ENCODE measurements at places on chromosomes 7 and 10.

DNA sequence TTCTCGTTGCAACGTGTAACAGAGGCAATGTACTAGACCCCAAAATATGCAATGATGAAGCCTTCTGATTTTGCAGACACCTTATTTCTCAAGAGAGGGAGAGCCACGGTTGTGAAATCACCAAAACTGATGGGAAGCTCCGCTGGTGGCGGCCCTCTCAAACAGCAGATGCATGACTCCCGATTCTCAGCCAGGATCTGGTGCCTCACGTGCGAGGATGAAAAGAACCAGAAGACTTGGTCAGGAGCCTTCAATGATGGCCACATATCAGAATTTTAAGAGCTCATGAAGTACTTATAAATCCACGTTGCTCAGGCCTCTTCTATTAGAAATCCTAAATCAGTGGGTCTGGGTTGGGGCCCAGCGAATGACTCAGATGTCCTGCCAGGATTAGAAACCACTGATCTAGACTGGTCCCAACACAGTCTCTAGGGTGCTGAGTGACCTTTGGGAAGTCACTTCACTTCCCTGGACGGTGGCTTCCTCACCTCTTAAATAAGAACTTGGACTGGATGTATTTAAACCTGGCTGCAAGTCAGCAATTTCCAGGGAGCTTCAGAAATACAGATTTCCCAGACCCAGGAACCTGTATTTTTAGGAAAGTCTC is 41.9 kb upstream of the FAM180A start:
- no peak for DNase-seq

GRCh38 chr10:67630904-67631303 is 65.1 kb downstream of the CTNNA3 start:
- DNase-seq: no peak

- no peak for DNase-seq
These were observed 40.9 kb upstream of the MTPN start for GRCh38 chr7:136018104-136018503.

DNA sequence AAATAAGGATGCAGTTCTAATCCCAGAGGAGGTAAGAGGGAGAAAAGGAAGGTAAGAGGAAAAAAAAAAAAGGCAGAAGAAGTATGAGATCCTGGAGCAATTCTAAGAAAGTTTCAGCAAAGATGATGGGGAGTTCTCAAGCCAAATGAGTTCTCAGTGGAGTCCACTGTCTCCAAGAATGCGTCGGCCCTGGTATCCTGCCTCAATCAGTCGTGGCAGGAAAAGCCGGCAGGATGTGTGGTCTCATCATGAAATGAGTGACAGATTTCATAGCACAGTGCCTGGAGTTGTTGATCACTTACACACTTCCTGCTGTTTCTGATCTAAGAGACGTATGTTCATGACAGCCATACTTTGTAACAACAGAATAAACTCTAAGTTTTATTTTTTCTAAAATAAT is 554.9 kb downstream of the NXPH1 start:
- no peak for DNase-seq

- no peak for DNase-seq
These were observed 301.3 kb upstream of the BMPER start for GRCh38 chr7:33604056-33604455.

- DNase-seq: no peak
These were observed 109.8 kb downstream of the SH3PXD2A start for GRCh38 chr10:103745341-103746247.

DNA sequence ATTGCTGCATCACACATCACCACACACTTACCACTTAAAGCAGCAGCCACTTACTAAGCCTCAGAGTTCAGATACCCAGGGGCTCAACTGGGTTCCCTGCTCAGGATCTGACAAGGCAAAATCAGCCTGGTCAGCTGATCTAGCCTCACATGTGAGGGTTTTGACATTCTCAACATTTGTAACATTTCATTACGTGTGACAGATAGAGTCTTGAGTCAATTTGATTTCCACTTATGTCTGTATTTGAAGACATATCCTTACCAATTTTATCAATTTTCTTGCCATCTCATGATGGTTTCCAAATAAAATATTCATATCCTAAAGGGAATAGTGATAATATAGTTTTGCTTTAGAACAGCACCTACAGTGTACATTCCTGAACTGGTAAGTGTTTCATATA is 494.7 kb upstream of the PFKP start:
- no peak for DNase-seq

DNA sequence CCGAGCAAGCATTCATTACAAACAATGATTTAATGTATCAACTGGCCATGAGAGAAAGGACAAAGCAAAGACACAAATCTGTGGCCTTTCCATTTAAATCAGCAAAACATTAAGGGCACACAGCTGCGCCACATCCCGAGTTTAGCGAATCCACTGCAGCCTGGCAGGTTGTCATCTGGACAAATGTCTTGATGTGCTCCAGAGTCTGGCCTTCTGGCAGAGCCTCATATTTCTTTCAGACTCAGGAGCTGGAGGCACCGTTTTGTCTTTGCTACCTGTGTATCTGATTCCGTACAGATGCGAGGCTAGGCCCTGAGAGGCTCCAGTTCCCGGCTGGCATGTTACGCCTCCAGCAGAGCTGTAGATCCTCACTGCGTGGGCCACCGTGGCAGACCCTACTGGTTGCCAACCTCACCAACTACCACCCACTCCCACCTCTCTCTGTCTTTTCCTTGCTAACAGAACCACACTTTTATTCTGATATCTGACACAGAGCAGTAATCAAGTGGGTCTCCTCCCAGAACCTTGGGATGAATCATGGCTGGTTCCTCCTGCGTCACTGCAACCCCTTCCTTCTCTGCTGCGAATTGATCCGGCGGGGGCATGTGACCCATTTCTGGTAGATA is 40.9 kb upstream of the EFCAB10 start:
- no peak for DNase-seq

DNA sequence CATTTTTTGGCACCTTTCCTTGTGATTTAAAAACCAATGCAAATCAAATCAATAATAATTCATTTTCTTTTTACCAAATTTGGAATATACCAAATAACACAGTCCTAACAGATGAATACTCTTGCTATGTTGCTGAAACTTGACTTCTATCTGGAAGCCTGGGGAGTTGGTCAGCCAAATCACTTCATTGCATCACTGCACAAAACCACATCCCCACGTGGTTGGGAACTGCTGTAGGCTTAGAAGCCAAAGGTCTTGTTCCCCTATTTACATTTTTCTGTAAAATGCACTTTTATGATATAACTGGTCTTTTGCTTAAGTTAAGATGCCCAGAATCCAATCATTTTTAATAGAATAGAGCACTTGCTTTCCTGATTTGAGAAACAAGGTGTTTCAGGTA is 15.2 kb downstream of the GPR85 start:
- DNase-seq: peak; percentile 53

DNA sequence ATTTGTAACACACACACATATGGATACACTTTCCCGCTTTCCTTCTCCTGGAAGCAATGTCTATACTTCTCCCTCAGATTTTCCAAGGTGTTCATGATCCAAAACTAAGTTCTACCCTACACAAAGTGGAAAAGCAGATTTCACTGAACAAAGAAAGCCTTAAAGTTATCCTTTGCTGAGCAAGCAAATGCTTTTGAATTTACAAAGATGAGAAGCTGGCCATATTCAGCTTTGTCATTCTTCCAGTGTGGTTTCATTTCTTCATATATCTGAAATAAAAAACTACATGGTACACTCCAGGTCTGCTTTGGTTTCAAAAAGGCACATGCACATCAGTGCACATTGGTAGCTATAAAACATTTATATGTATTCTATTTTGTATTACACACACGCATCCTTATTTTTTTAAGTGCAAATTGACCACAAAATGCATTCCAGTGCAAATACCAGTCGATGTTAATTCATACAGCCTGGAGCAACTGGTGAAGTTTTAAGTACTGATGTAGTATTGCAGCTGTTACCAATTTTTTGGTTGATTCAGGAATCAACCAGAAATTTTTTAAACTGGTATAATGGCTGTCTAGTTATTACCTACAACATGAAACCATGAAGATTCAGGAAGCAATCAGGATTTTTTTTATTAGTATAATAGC is 65.5 kb upstream of the SRPK2 start:
- no peak for DNase-seq

DNA sequence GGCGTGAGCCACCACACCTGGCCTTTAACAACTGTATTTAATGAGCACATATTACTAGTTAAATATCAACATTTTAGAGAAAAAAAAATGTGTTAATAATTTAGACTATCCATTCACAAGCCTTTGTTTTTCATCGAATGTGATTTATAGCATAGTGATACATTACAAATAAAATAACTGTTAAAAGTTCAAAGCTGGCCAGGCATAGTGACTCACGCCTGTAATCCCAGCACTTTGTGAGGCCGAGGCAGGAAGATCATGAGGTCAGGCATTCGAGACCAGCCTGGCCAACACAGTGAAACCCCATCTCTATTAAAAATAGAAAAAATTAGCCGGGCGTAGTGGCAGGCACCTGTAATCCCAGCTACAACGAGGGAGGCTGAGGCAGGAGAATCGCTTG is 72.7 kb downstream of the HACD1 start:
- DNase-seq: no peak

- no peak for DNase-seq
These were observed 41.8 kb downstream of the FAM20C start for GRCh38 chr7:234051-234707.

DNA sequence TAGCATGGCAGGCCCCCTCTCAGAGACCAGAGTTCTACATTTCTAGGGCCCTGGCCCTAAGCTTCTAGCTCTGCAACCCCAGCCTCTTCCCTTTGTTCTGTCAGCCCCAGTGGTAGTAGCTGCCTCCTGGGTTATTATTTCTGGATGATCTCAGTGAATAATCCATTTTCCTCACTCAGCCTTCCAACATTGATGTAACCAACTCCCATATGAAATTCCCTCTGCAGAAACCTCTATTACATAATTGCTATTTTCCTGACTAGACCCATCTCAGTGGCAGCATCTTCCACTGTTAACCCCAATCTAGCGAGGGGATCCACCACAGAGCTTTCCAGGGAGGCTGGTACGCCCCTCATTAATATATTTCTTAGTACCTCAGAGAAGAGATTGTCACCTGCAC is 49.8 kb downstream of the FHIP2A start:
- no peak for DNase-seq

DNA sequence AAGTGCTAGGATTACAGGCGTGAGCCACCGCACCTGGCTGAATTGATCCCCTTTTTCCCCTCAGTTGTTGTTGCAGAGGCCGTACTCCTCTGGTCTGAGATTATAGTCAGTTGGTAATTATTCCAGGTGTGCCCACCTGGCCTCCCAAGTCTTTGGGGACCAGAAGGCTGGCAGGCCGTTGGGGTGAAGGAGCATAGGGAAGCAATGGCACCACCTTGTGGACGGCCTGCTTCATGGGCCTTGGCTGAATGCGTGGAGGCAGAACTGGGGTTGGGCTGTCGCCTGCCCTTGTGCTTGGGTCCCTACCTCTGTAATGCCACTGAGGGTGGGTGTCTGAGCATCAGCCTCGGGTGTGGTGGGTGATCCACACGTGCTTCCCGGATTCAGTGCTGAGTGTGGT is 125.7 kb downstream of the RGS10 start:
- peak; percentile 74 for DNase-seq

DNA sequence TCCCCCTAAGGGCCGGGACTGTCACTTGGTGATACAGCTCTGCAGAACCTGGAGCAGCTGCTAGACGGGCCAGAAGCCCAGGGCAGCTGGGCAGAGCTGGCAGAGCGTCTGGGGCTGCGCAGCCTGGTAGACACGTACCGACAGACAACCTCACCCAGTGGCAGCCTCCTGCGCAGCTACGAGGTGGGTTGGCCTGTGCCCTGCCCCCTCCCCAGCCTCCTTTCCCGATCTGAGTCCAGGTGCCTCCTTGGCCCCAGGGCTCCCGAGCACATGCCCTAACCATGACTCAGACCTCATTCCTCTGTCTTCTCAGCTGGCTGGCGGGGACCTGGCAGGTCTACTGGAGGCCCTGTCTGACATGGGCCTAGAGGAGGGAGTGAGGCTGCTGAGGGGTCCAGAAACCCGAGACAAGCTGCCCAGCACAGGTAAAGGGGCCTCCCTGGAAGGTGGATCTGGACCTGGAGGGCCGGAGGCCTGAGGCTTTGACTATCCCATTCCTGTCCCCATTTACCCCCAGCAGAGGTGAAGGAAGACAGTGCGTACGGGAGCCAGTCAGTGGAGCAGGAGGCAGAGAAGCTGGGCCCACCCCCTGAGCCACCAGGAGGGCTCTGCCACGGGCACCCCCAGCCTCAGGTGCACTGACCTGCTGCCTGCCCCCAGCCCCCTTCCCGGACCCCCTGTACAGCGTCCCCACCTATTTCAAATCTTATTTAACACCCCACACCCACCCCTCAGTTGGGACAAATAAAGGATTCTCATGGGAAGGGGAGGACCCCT is 6.4 kb downstream of the NFKB2 start:
- DNase-seq: no peak

- no peak for DNase-seq
These were observed 87.2 kb downstream of the PDE1C start for GRCh38 chr7:31982962-31983361.

DNA sequence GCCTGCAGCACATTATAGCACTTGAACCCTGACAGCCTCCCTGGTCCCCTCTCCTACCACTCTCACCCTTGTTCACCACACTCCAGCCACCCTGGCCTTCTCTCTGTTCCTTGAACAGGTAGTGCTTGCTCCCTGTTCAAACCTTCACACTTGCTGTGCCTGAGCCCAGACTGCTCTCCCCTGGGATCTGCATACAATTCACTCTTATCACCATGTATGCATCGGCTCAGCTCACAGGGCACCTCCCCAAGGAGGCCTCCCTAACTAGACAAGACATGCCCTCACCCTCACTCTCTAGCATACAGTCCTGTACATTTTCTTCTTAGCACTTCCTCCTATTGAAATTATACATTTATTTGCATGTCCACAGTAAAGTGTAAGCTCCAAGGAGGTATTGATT is 59.3 kb downstream of the FAM13C start:
- no peak for DNase-seq

DNA sequence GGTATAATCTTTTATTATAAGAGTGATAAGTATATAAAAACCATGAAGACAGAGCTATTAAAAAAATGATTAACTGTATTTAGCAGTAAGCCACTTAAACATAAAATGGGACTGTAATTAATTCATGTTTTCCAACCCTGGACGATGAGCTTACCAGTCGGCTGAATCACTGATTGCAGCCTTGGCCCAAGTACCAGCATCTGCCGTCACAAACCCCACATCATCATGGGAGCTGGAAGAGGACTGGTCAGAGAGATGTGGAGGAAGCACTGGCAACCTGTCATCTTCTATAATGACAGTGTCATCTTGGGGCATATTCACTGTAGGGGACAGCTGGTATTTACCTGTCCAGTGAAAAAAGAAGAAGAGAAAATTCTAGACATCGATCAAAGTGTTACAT is 473.6 kb downstream of the PARD3 start:
- DNase-seq: no peak

DNA sequence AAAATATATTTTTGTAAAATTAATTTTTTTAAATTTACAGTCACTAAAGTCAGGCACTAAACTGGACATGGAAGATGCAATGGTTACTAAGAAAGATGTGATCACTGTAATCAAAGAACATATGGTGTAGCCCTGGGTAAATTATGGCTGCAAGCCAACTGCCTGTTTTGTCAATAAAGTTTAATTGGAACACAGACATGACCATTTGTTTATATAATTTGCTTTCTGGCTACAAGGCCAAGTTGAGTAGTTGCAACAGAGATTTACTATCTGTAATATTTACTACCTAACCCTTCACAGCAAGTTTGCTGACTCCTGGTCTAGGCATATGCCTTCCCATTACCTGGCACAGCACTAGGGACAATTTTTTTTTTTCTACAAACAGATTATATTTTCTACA is 448.9 kb downstream of the ADRA2A start:
- no peak for DNase-seq

- peak; percentile 76 for DNase-seq
These were observed 6.3 kb downstream of the NAT16 start for GRCh38 chr7:101173752-101174244.

All from NAMALWA (cell line).